ENCODE measurements at places on chromosomes 6 and 20. TPM values are rescaled to one million over a fixed set of nuclear protein-coding genes. Genes with fewer than 3 reads are reported as not detected.

GRCh38 chr6:152225241-152225934, 411.8 kb downstream of the SYNE1 start:
- DNase-seq: no peak

GRCh38 chr6:52263709-52264540, 19.6 kb upstream of the IL17F start:
- peak; percentile 74 for DNase-seq

DNA sequence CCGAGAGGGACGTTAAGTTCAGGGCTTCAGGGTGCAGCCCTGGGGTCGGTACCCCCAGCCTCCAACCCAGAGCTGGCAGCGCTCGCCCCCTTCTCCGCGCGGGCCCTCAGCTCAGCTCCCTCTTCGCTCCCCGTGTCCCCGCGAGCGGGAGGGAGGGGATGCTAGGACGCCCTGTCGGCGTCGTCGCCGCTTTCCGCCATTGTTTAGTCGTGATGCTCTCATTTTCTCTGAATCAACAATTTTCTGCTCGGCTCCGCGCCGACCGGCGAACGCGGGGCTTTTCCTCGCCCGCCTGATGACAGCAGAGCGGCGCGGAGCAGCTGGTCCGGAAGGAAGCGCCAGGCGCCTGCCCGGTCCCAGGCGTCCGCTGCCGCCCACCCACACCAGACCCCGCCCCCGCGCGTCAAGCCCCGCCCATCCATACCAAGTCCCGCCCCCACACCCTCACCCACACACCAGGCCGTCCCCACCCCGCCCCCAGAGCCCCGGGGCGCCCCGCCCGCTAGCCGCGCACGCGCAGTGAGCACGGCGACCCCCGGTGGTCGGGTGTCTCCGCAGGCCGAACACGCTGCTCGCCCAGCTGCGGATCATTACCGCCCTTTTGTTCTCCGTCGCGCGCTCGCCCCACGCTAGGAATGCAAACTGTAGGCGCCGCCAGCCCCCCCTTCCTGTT, 50.1 kb upstream of the SLC32A1 start:
- DNase-seq: peak; percentile 86

DNA sequence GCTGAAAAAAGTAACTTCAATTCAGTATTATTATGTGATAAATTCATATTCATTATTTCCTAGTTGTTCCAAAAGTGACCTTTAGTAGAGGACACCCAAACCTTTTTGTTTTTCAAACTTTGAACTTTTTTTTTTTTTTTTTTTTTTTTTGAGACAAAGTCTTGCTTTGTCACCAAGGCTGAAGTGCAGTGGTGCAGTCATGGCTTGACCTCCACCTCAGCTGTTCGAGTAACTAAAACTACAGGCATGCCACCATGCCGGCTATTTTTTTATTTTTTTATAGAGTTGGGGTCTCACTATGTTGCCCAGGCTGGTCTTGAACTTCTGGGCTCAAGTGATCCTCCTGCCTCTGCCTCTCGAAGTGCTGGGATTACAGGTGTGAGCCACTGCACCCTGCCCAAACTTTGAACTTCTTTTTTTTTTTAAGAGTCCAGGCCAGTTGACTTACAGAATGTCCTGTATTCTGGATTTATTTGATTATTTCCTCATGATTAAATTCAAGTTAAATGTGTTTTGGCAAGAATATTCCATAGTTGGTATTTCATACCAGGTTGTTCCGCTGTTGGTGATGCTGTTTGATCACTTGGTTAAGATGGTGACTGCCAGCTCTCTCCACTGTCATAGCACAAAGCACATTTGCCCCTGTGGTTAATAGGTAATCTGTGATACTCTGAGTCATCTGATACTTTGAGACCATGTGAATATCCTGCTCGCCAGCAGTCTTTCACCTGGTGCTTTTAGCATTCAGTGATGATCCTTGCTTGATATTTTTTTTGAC, 48.0 kb downstream of the VAPB start:
- DNase-seq: no peak

GRCh38 chr20:59460352-59460751, 144.0 kb upstream of the PHACTR3 start:
- DNase-seq: no peak

DNA sequence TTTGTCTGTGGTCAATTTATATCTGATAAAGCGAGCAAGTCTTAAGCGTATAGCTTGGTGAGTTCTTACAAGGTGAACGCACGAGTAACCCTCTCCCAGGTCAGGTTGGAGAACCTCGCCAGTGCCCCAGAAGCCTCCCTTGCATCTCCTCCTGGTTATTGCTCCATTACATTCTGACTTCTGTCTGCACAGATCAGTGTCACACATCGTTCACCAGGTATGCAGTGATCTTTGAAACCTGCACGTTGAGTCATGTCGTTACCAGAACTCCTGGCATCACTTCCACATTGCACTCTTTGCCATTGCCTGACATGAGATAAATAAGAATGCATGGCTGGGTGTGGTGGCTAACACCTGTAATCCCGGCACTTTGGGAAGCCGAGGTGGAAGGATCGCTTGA, 44.2 kb downstream of the AKAP12 start:
- DNase-seq: no peak

DNA sequence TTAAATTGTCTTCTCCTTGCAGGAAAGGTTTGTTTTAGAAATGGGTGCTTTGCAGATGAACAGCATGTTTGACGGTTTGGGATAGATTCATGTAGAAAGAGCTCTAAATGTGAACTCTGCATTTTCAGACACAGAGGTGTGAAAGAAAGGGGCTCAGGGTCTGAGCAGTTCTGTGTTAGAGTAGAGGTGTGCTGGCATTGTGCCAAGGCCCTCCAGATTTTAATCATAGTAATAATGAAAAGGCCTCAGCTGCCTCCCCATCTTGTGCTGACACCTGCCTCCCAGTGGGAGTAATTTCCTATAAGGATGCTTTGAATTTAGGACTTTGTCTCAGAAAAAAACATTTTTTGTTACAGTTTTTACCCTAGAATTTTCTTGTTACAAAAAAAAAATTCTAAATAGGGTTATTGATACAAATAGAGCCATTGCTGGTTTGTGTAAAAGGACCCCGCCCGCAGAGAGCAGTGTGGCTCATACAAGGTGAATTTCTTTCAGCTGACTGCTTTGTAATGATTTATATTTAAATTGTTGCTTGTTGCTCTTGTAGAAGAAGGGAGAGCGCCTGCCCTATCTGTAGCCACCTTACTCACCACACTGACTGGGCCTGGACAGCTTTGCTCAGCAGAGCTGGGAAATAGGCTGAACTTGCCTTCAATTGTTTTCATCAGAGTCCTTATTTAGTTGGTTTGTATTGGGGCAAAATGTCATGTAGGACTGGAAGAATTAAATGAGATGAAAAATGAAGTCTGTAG, 294.5 kb downstream of the ZFAND3 start:
- no peak for DNase-seq

GRCh38 chr6:150382171-150382570, 13.4 kb downstream of the IYD start:
- no peak for DNase-seq

DNA sequence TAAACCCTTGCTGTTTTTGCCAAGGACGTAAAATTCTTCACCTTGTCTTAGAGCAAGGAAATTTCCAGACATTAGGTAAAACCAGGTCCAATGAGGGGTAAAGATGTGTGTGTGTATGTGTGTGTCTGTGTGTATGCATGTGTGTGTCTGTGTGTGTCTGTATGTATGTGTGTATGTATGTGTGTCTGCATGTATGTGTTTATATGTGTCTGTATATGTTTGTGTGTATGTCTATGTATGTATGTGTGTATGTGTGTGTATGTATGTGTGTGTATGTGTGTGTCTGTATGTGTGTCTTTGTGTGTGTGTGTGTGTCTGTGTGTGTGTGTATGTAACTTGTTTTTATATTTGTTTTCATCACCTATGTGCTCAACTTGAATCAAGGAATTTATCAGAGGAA, 373.7 kb downstream of the TAF4 start:
- DNase-seq: no peak

DNA sequence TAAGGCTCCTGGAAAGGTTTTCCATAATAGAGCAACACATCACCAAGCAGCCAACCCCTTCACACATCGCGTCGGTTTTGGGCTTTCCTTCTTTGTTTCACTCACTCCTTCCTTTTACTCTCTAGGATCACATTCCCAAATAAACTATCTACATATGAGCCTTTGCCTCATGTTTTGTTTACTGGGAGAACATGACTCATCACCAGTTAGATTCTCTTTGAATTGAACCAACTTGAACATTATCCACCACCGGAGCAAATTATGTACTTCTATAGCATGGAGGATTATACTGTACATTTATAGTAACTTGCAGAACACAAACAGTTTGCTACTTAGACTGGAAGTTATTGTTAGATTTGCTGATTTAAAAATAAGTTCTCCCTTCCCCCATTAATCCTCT, 41.0 kb downstream of the SAMD5 start:
- DNase-seq: no peak

DNA sequence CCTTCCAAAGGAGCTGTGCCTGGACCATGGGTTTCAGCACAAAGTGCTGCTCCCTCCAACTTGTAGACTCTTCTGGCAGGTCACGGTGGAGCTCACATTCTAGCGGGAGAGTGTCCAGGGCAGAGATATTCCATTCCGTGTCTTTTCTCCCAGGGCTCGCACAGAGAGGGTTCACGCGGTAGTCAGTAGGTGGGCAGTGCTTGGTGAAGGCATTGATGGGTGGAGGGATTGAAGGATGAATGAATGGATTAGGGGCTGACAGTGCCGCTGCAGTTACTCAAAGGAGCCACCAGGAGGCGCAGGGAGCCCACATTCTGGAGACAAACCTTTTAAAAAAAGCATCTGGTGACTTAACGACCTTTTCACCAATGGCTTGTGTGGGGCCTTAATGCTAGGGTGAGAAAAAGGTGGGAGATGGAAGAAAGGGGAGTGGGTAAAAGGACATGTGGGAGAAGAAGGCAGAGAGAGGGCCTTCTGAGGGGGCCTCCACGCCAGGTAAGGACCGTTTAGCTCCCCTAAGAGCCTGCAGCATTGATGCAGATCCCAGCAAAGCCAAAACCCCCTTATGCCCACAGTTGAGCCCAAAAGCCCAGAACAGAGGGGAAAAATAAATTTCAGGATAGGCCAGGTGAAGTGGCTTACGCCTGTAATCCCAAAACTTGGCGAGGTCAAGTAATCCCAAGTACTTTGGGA, 17.5 kb upstream of the FAM110A start:
- DNase-seq: peak; percentile 74

GRCh38 chr6:125951323-125951722, 5.2 kb upstream of the HINT3 start:
- no peak for DNase-seq

GRCh38 chr20:16672299-16672698, 57.5 kb upstream of the SNRPB2 start:
- DNase-seq: no peak

The KHDC1 gene
- total RNA-seq: 22.3 TPM

Data from OCI-LY7 (cell line).